ENCODE measurements at places on chromosomes 2 and 18.

DNA sequence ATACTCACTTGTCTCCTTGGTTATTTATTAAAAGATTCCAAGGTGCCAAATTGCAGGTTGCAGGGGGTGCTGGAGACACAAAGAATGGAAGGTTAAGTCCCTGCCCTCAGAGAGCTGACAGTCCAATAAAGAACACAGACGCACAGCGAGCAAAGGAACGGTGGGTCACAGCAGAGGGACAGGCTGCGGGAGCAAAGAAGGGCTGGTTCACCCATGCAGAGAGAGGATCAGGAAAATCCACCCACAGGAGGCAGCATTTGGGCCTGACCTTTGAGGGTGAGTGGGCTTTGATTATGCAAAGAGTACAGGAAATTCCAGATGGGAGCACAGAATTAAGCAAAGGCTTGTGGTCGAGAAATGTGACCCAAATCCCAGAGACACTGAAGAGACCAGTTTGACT, 45.0 kb downstream of the ZBTB7C start:
- DNase-seq: no peak

GRCh38 chr2:148604927-148605326, 39.6 kb upstream of the EPC2 start:
- no peak for DNase-seq

DNA sequence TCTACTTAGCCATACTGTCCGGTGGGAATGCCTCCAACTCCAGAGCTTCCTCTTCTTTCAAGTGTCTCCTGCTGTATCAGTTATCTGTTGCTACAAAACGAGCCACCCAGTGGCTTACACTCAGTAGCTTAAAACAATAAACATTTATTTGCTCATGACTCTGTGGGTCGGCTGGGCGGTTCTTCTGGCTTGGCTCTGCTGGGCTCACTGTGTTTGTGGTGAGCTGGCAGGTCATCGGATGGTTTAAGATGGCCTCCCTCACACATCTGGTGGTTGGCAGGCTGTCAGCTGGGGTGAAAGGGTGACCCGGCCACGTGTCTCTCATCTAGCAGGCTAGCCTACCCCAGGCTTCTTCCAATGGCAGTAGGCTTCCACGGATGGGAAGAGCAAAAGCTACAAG, 122.4 kb upstream of the SLC1A4 start:
- no peak for DNase-seq

- no peak for DNase-seq
Observed at GRCh38 chr18:48917579-48918517, 32.9 kb downstream of the SMAD7 start.

DNA sequence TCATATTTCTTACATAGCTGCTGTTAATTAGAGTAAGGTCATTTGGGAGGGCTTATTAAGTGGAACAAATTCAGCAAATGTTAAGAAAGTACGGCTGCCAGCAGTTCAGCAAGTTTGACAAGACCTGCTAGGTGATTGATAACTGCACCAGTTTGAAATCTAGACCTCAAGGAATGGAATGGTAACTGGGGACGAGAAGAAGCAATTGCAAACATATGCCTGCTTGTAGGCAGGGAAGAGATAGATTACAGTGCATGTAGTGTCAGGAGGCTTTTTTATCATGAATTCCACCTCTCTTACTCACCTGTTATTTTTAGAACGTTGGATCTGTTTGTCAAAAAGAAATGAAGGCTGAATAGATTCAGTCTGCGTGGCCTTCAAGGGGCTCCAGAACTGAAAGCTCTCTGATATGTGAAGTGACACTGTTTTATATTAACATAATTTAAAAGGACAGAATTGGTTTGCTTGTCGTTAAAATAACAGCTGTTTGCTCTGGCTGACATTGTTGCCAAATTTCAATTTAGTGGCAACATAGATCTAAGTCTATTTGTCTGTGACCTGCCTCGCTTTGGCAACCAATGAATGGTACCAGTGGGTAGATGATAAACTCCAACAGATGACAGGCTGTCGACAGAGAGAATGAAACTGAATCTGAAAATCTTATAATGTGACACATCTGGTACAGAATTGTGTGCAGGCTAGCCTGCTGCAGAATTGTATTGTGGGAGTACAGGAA, 199.3 kb downstream of the ZNF407 start:
- DNase-seq: no peak

- DNase-seq: no peak
Observed at GRCh38 chr2:9797681-9798556, 45.4 kb upstream of the TAF1B start.

DNA sequence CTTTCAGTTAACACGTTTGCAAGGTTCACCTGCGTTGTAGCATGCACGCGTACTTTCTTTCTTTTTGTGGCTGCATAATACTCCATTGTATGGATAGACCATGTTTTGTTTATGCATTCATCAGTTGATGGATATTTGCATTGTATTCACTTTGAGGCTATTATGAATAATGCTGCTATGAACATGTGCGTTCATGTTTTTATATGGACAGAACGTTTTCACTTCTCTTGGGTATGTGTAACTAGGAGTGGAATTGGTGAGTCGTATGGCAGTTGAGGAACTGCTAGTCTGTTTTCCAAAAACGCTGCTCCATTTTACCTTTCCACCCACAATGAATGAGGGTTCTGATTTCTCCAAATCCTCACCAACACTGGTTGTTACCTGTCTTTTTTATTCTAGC, 244.3 kb downstream of the GLI2 start:
- no peak for DNase-seq

- no peak for DNase-seq
Observed at GRCh38 chr2:45220227-45220626, 211.0 kb upstream of the SIX2 start.

GRCh38 chr2:151945186-151945585, 117.0 kb upstream of the ARL5A start:
- no peak for DNase-seq

- DNase-seq: no peak
Observed at GRCh38 chr2:9001778-9002177, 1.7 kb downstream of the MBOAT2 start.

GRCh38 chr18:9735238-9735637, 27.1 kb downstream of the RAB31 start:
- DNase-seq: no peak

DNA sequence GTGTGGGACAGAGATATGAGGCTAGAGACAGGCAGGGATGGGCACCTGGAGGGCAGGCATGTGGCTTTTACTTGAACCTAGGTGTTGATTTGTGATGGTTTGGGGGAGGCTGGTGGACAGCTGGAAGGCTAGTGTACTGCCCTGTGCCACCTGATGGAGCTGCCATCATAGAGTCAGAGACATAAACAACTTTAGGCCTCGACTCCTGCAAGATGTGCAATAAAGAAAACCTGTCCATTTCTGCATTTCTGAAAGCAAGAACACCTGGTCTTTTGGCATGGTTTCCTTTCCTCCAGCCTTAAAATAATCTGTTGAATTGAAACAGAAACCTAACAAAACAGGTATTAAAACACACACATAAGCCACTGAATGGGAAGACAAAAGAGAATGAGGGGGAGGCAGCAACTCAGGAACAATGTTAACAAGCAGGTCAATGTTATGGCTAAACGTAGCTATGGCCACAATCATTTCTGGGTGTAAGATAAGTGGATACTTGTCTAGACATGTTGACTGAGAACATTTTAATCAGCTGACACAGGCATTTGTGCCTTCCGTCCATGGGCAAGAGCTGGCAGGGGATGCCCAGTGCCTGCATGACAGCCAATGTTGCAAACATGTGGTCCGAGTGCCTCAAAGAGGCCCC, 87.8 kb downstream of the KCTD1 start:
- no peak for DNase-seq

GRCh38 chr18:49249521-49249920, 210.9 kb downstream of the DYM start:
- no peak for DNase-seq

DNA sequence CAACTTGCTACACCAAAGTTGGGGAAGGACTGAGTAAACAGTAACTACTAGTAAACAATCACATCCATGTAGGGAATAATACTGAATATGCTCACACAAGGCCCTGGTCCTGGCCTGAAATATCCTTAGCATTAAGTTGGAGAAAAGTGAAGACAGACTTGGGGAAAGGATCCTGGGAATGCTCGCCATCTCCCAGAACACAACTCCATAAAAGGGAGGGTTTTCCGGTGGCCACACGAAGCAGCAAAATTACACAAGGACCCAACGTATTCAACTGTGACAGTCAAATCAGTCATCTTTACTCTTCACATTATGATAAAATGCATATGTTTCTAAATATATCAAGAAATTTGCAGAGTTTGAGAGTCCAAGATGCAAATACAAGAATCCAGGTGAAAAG, 7.3 kb downstream of the NEMP2 start:
- no peak for DNase-seq

- no peak for DNase-seq
Observed at GRCh38 chr18:57461652-57462269, 26.6 kb downstream of the ONECUT2 start.

DNA sequence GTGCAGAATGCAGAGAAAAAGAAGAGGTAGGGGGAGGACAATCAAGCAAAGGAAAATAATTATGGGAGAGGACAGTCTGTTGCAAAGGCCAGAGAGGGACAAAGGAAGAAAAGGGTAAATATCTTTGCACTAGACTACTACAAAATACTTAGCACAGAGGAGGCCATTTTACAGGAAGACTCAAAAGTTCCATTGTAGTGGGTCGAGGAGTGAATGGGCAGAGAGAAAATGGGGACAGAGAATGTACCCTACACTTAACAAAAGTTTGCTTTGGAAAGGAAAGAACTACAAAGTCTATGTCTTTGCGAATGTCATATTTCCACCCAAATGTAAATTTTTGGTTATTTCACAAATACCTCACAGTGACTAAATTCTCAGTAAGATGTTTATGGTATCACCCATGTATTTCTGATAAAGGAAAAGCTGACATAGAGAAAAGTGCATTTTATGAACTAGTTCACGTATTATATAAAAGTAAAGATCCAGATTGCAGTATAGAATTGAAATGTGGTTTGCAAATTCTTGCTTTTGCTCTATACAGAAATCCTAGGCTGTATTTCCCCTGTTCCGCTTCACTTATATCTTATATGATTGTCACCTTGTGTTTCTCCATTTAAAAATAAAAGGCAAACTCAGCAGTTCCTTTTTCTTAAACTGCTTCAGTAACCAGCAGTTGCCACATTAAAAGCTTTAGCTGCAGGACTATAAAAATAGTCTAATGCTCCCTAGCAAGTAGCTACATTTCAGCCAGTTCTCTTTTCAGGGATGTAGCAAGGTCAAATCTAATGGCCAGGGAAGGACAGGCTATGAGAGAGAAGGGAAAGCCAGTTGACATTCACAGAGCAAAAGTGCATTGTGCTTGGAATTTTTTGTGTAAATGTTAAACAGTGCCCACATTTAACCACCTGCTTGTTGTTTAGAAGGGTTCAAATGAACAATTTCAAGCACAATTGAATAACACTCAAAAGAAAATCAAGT, 79.7 kb upstream of the CYTIP start:
- peak; percentile 62 for DNase-seq

- no peak for DNase-seq
Observed at GRCh38 chr2:36343606-36344005, 12.0 kb upstream of the CRIM1 start.

- no peak for DNase-seq
Observed at GRCh38 chr2:67713376-67713775, 316.2 kb downstream of the ETAA1 start.

DNA sequence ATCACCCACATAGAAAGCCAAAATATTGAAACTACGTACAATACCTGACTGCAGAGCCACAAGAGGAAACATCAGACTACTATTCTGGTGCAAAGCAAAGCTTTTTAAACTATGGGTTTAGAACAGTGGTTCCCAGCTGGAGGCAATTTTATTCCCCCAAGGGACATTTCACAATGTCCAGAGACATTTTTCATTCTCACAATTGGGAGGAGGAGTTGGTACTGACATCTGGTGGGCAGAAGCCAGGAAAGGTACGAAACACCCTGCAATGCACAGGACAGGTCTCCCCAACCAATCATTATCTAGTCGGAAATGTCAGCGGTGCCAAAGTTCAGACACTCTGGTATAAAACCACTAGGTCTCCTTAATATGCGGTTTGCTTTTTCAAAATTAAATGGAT, 88.4 kb upstream of the ARL5A start:
- no peak for DNase-seq

DNA sequence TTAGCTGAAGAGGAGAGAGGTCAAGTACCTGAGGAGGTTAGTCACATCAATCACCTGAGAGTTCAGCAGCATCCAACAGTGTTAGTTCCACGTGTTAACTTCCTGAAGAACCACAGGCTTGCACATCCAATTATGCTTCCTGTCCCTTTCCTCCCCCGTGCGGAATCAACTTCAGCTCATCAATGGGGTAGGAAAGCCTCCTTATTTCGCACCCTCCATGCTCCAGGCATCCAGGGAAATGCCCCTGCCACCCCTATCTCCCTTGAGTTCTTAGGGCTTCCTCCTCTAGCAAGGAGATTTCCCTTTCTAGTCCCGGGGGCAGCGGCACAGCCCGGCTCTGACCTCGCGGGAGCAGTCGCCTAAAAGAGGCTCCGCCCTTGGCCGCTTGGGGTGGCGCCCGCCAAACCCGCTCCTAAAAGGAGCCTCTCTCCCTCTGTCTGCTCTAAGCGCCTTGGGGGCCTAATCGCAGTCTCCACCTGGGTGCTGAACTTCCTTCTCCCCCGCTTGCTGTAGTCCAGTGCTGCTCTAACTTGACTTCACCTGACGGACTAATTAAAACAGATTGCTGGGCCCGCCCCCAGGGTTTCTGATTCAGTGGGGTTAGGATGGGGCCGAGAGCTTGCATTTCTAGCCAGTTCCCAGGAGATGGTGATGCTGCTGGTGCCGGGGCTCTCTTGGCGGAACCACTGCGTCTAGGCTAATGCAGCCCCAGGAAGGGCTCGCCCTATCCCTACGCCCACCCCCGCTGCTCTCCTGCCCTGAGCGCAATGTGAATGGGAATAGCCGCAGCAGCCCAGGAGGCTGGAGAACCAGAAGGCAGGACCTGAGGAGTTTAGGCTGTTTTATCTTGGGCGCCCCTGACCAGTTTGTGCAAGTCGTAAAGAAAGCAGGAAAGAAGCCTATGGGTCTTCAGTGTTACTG, 3.4 kb upstream of the TET3 start:
- DNase-seq: no peak

Data from NCI-H1930 (cell line).